H1 (cell line): ENCODE measurements at places on chromosomes 12 and 14. TPM values are rescaled to one million over a fixed set of nuclear protein-coding genes. Genes with fewer than 3 reads are reported as not detected.

MMP17 gene
- total RNA-seq: 34.4 and 41.3 TPM in 2 replicates

CCDC38 gene
- total RNA-seq: not detected in 2 replicates

FAM181A gene
- not detected in 2 replicates for total RNA-seq

BATF gene
- not detected in 2 replicates for total RNA-seq

STYK1 gene
- 1.1 and 1.6 TPM in 2 replicates for total RNA-seq

SDSL gene
- total RNA-seq: 0.69 TPM in 1 of 2 replicates, not detected in the other

GALNT9 gene
- total RNA-seq: 2.0 and 3.3 TPM in 2 replicates

IL23A gene
- 1.4 and 2.3 TPM in 2 replicates for total RNA-seq

HELB gene
- 6.5 and 7.6 TPM in 2 replicates for total RNA-seq

KCTD10 gene
- total RNA-seq: 52.4 and 54.3 TPM in 2 replicates

SPTB gene
- total RNA-seq: 2.4 and 2.7 TPM in 2 replicates

SCN8A gene
- 10.7 and 12.0 TPM in 2 replicates for total RNA-seq

ATF7 gene
- total RNA-seq: 16.6 and 18.4 TPM in 2 replicates

ABHD12B gene
- total RNA-seq: 102 and 110 TPM in 2 replicates

GYS2 gene
- total RNA-seq: not detected in 2 replicates

DAO gene
- total RNA-seq: not detected in 2 replicates

TBX5 gene
- 0.08 TPM in 1 of 2 replicates, not detected in the other for total RNA-seq

MANSC4 gene
- not detected in 2 replicates for total RNA-seq

HOXC10 gene
- not detected in 2 replicates for total RNA-seq

RNASE2 gene
- not detected in 2 replicates for total RNA-seq

PLA2G1B gene
- total RNA-seq: not detected in 2 replicates

AKT1 gene
- total RNA-seq: 62.1 and 71.5 TPM in 2 replicates

C12orf75 gene
- 37.6 and 41.2 TPM in 2 replicates for total RNA-seq

KRT6A gene
- total RNA-seq: not detected in 2 replicates
